ENCODE measurements at places on chromosomes 7 and 10.
A peak's percentile ranks its signal among the peaks of the same experiment; 100 is the strongest.

DNA sequence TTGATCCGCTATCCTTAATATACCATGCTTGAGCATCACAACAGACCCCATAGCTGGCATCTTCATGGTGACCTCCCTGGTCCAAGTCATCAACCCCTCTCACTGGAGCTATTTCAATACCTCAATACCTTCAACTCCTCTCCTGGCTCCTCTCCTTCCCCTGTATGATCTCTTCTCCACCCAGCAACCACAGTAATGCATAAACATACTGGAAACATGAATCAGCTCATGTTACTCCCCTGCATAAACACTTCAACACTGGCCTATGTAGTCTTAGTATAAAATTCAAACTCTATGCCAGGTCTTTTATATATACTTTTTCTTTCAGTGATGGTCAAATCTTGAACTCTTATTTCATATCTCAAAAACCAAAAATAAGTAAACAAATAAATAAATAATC lies 31.8 kb upstream of the TMEM273 start:
- DNase-seq = no peak

DNA sequence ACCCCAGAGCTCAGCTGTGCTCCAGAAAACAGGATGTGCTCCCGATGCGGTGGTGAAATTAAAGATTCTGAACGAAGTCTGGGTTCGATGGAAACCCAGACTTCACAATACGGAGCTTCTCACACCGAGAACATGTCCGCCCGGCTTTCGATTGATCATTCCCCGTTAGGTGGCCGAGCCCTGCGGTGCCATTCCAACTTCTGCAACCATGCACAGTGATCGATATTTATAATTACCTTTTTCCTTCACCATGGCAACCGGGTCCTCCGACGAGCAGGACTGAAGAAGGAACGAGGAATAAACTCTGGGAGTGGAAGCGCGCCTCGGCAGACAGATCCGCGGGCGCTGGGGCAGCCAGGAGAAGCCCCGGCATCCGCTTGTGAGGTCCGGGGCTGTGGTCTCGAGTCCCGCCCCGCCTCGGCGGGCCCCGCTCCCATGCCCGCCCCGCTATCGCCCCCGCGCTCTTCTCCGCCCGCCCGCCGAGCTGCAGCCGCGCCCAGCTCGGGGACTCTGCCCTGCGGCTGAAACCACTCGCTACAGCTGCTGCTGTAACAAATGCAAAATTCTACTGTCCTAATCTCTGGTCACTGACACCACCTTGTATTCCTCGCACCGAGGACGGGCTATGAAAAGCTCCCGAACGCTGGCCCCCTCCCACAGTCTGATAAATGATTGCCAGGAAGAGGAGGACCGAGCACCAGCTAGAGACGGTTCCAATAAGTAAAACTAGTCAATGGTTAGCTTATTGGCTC lies 26.2 kb downstream of the ABLIM1 start:
- DNase-seq = peak; percentile 2

DNA sequence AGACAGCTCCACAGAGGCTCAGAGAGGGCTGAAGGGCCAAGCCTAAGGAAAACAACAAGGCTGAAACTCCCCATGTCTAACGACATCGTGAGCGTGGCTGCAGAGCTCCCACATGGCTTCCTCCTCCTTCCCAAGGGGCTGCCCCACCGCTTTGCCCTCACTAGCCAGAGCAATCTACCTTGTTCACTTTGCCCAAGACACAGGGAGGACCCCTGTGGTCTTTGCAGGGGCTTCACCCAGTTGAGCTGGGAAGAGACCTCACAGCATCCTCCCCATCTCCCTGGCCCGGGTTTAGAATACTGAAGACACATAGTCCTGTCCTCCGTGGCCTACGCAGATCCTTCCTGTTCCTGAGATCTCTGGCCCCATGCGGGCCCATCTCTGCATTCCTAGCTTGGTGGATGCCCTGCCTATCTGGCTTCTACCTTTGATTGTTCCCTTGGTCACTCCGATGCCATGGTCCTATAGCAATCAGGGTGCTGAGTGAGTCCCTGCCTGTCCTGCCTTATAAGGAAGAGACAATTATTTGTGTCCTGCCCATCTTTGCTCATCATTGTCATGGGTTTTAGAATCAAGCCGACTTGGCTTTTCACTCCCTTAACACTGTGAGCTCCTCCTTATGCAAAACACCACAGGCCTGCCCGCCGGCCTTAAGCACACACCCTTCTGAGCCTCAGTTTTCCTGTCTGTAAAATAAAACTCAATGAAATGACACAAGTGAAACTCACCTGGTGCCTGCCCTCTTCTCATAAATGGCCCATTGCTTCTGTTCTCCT lies 73.2 kb downstream of the PARP12 start:
- no peak for DNase-seq

DNA sequence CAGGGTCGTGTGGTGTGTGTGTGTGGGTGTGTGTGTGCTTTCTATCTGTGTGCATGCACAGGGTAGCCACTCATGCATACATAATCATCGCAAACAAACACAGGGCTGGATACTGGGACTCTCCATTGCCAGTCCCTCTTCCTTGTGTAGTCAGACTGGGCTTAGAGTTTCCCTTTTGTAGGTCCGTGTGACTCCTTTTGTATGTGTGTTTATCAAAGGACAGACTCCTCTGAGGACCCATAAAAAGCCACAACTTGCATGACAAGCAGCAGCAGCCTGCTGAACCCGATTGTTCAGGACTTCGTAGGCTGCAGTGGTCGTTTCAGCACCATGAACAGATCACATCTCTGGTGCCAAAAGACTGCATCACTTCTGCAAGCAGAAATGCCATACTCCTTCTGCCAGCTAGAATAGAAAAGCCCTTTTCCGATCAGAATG lies 895 bp downstream of the VSTM2A start:
- no peak for DNase-seq

GRCh38 chr7:121366852-121367431 lies 29.2 kb downstream of the FAM3C start:
- DNase-seq = peak; percentile 24

- DNase-seq = no peak
Observed at GRCh38 chr7:41679566-41679965, 23.3 kb downstream of the INHBA start.

GRCh38 chr10:132452651-132453469 lies 55.9 kb downstream of the PWWP2B start:
- DNase-seq = peak; percentile 89

GRCh38 chr7:34155220-34155908 lies 250.0 kb downstream of the BMPER start:
- DNase-seq = no peak

DNA sequence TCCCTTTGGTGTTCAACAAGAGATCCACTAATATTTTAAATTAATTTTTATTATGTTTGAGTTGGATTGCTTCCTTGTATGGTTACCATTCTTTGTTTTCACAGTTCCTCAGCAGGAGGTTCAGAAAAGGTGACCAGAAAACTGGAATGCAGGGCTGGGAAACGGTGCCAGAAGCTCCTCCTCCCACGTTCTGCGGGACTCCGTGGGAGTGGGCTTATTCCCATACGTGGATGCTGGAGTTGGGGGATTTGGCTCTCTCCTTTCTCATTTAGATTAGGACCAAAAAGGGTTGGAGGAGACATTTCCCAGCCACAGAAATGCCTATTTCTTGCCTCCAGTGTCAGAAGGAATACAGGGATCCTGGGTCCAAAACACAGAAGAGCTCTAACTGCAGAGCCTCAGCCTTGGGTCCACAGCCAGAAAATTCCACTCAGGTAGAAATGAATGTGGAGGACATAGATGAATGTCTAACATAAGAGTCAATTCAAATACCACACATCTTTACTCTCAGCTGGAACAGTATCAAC lies 56.0 kb downstream of the SORBS1 start:
- no peak for DNase-seq

- DNase-seq = no peak
Observed at GRCh38 chr10:95331596-95332130, 40.9 kb upstream of the PDLIM1 start.

- no peak for DNase-seq
Observed at GRCh38 chr10:102621443-102622325, 22.6 kb upstream of the TRIM8 start.

- DNase-seq = no peak
Observed at GRCh38 chr10:53952698-53953630, 848.1 kb downstream of the PCDH15 start.

- DNase-seq = no peak
Observed at GRCh38 chr7:35544028-35544742, 150.8 kb downstream of the HERPUD2 start.

DNA sequence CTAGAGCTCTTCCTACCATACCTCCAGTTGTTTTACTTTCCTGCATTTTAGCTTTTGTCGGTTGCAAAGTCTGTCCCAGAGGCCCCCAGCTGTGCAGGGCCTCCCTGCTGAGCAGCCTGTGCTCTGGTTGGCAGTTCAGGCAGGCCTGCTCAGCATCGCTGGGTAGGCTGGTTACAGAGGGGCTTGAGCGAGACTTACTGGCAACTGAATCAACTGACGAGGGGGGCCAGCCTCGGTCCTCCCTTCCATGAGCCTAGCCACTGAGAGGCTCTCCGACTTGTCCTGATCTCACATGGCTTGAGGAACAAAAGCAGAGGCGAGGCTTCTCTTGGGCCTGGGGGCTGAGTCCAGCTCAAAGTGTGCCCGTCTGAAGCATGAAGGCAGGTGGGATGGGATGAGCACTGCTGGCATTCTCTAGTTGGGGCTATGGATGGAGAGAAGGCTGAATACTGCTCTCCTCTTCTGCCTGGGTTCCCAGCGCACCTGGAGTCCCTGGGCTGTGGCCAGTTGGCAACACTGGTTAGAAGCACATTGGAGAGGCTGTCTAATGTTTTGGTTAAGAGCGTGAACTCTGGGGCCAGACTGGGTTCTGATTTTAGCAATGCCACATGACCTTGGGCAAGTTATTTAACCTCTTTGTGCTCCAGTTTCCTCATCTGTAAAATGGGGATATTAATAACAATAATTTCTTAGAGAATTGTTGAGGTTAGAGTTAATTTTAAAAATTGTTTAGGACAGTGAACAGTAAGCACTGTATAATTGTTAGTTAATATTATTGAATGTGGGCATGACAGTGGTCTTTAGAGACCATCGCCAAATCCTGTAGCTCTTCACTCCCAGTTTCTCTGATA lies 6.9 kb upstream of the SFRP5 start:
- no peak for DNase-seq

- DNase-seq = no peak
Observed at GRCh38 chr7:101328159-101328558, 6.5 kb upstream of the IFT22 start.

DNA sequence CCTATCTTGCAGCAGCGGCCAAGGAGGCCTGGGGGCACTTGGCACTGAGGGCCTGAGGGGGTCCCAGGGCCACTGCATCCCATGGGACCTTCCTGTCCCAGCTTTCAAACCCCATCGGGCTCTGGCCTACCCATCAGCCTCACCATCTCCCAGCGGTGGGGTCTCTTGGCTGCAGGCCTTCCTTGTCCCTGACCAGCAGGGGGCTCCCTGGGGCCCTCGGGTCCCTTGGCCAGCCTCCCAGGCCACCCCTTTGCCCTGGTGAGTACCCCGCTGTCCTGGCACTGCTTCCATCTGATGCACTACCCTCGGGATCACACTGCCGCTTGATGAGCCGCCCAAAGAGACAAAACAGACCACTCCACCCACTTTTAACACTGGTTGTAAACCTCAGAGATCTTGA lies 43.5 kb downstream of the YKT6 start:
- DNase-seq = no peak

DNA sequence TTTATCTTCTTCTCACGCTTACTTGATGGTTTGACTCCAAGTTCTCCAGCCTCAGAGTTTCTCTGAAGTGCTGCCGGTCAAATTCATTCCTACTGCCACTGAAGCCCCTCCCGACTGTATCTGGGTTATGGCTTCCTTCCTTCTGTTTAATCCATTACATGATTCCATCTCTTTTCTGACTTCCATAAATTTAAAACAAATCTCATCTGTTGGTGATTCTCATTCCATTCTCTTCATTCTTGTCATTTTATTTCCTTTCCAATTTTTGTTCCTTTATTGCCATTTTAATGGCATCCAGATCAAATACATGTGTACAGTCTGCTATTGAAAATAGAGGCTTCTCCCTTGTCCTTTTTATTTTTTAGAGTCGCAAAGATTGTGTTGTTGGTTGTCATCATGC lies 25.4 kb upstream of the HIBADH start:
- no peak for DNase-seq

GRCh38 chr7:116111475-116111874 lies 80.9 kb upstream of the TFEC start:
- no peak for DNase-seq

GRCh38 chr10:84427903-84428650 lies 99.7 kb downstream of the CCSER2 start:
- DNase-seq = no peak

DNA sequence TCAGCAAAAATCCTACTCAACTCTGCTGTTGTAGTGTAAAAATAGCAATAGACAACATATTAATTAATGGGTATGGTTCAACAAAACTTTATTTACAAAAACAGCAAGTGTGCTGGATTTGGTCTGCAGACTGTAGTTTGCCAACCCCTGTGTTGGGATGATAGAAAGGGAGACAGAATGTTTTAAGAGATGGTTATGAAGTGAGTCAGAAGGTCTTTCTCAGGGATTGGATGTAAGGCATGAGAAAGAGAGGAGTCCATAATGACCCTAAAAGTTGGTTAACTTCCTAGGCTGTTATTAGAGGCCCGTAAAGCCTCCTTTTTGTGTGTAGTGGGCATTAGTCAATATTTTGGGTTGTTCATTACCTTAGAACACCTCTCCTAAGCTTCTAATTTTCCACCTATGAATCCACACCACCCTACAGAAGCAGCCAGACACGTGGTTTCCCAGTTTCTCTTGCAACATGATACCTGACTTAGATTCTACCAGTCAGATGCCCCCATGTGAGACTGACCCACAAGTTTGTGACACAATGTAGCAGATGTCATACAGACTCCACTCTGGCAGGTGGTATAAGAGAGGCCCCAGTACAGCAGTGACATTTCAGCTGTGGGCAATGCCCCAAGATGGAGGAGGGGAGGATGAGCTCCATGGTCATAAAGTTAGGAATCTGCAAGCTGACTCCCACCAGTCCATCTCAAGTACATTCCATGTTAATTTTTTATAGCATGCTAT lies 1015.6 kb downstream of the KCNMA1 start:
- DNase-seq = no peak

GRCh38 chr7:129168231-129169021 lies 20.0 kb upstream of the SMO start:
- DNase-seq = no peak

DNA sequence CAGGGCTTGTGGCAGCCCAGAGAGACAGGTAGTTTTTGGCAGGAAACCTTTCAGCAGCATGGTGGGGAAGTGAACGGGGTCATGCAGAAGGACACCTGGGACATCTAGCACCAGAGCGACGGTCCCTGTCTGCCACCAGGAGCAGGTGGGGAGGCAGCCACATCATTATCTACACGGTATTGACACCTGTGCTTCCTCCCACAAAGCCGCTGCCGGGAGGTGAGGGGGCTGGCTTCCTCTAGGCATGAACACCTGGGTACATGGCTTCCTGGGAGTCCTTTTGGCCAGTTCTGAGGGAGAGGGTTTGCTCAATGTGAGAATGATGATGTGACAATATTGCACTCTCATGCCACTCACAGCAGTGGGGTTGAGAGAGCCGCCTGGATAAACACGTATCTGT lies 275.2 kb downstream of the ACTR3B start:
- no peak for DNase-seq

DNA sequence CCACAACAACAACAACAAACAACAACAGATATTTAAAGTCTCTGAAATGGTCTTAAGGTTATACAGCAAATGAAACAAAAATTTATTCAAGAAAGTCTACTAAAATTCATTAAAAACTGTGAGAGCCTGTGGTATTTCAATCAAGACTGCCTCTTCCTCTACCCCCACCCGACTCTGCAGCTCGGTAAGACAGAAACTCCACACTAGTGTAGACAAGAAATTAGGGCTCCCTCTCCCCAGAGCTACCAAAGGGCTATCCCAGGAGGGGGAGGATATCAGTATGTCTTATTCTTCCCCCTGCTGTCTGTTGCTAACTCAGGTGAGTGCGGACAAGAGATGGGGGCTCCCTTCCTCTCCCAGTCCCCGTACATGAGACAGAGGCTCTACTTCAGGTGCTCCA lies 71.0 kb upstream of the TMEM140 start:
- DNase-seq = no peak
